ENCODE measurements at places on chromosomes 11 and 22.
A peak's percentile ranks its signal among the peaks of the same experiment; 100 is the strongest.

DNA sequence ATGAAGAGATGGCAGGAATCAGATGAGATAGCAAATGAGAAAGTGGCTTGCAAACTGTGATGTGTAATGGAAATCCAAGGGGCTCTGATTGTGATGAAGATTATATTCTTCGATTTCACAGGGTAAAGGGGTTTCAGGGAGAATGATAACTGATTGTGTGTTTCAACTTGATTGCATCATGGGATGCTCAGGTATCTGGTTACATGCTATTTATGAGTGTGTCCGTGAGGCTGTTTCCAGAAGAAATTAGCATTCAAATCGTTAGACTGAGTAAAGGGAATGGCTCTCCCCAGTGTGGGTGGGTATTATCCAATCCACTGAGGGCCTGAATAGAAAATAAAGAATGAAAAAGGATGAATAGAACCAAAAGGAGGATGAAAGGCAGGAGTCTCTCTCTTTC, 278.7 kb upstream of the LARGE1 start:
- no peak for DNase-seq

DNA sequence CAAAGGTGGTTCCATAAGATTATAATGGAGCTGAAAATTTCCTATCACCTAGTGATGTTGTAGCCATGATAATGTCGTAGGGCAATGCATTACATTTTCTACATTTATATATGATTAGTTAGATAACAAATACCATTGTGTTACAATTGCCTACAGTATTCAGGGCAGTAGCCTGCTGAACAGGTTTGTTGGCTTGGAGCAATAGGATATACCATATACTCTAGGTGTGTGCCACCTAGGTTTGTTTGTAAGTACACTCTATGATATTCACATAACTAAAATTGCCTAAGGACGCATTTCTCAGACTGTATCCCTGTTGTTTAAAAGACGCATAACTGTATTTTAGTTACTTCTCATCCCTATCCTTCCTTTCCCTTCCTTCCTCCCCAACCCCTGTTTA, 13.6 kb downstream of the PLEKHB1 start:
- DNase-seq = no peak

DNA sequence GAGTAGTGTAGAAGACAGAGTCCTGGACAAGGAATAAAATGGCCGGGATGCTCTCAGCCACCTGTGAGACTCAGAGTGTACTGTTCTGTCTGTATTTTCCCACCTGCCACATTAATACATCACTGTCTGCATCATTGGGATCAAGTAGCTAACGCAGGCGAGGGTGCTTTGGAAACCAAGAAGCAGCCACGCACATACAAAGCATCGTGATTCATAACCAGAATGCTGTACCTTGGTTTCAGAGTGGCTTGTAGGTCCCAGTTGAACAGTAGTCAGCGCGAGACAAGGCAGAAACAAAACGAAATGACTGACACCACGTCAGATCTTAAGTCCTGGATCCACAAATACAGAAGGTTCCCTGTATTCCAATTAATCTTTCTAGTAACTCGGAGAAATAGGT, 198.3 kb downstream of the GRIK4 start:
- peak; percentile 69 for DNase-seq

- DNase-seq = no peak
Observed at GRCh38 chr11:126645186-126645585, 289.7 kb downstream of the ST3GAL4 start.

DNA sequence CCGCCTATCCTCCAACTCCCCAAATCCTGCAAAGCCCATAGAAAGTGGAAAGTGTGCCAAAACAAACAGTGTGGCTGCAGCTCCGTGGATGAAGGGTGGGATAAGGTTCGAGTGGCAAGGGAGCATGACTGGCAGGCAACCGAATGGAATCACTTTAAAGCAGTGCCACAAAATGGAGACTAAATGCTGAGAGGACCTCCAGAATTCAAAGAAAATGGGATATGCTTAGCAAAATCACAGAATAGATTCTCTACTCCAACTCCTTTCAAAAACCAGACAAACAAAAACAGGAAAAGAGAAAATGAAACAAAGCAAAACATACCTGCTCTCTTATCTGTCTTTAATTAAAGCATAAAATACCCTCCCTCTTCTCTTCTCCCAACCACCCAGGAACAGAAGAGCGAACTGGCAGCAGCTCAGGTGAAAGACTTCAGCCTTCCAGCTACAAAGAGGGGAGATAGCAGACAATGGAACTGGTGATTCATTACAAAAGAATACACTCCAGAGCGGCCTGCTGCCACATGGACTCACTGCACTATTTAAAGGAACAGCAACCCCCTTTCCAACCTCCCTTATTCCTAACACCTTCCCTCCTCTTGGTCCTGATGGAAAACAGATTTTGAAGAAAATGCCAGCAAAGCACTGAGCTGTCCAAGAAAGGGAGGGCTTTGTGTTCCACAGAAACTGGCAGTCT, 118.5 kb downstream of the APOL5 start:
- DNase-seq = no peak

DNA sequence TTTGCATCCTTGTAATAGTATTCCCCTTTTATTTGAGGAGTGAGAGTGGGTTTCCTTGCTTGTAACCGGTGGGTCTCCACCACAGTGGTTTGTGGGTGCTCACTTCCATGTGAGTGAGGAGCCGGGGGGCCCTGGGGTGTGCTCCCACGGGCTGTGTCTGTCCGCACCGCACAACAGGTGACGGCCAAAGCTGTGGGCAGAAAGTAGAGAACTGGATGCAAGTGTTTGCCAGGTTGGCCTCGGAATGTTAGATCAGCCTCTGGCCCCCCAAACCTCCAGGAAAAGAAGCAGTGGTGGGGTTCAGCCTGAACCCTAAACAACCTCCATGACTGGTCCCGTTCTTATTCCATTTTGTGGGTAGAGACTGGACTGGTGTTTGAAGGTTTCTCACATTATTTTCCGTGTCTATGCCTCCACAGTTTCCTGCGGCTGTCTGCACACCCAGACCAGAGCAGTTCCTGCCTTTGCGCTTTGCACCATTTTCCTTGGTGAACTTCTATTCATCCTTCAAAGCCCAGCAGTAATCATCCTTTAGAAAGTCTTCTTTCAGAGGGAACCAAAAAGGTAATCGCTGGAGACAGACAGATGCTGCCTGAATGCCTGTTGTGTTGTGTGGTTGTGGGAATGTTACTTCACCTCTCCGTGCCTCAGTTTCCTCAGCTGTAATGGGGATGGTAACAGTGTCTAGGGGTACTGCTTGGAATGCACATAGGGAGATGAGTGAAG, 77.2 kb downstream of the MYEOV start:
- peak; percentile 6 for DNase-seq

DNA sequence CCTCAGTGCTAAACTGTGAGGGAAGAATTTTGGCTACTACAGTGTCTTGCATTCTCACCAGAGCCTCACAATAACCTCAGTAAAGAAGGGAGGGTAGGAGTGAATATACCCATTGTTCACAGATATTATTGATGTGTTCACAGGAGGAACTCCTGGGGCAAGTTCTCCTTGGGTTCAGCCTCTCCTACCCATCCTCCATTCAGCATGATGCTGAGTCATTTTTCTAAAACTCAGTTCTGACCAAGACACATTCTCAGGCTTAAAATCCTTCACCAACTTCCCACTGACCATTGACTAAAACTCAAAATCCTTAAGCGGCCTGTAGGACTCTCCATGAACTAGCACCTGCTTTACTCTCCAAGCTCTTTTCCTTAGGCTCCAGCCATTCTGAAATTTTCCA, 48.7 kb downstream of the SYTL2 start:
- DNase-seq = no peak

- no peak for DNase-seq
Observed at GRCh38 chr11:119993722-119994121, 144.2 kb downstream of the TRIM29 start.

DNA sequence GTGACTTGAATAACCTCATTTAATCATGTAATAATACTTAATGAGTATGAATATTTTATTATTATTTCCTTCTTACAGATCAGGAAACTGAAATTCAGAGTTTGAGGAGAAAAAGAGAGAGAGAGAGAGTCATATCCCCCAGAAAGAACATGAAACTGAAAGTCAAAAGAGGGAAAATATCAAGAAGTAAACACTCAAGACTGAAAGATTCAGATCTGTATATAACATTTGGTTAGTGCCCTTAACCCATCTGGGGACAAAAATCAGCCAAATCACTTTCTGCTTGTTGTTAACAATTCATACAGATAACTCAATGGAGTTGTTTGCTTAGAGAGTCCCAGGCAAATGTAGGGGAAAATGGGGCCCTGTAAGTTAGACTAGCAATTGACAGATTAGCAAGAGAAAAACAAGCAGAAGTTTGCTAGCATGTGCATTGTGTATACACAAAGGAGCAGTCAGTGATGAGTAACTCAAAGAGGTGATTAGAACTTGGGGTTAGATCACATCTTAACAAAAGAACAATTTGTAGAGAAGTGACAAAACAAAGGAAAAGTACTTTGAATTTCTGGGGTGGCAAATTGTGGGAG, 25.9 kb upstream of the MMP13 start:
- no peak for DNase-seq

DNA sequence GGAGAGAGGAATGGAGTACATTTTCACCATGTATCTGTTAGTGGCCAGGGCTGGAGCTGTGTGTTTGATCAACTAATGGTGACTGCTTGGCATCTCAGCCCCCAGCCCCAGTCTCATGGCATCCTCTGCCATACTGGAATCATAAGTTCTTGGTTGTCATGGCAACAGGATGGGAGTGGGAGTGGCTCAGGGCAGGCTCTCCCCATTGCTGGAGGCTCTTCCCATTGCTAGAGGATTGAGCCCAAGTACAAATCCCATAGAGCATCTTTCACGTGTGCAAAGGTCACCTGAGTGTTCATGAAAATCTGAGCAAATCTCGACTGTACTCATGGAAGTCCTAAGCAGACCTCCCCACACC, 14.9 kb downstream of the DNAJB13 start:
- no peak for DNase-seq

Data from GM13976 (cell line).